ENCODE measurements at places on chromosomes 5 and 9.
A peak's percentile ranks its signal among the peaks of the same experiment; 100 is the strongest.

GRCh38 chr9:76191493-76191892, 202.7 kb downstream of the RFK start:
- DNase-seq = no peak

GRCh38 chr5:141816598-141817399, 61.4 kb downstream of the PCDH1 start:
- no peak for DNase-seq

DNA sequence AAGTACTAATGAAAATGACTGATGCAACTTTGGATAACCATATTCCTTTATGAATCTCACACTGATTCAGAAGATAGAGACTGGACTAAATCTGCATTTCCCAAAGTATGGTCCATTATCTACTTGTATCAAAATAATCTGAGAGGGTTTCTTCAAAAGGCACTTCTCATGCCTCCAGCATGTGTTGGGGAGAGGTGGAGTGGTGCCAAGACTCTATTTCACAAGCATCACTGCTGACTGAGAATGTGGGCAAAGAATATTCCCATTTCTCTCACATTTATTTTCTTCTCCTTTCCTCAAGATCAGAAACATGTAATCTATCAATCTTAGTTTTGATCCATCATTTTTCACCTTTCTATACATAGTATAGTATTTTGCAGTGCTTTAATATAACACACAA, 135.4 kb downstream of the GABRB2 start:
- no peak for DNase-seq

GRCh38 chr5:178365501-178366440, 133.2 kb upstream of the PHYKPL start:
- no peak for DNase-seq

DNA sequence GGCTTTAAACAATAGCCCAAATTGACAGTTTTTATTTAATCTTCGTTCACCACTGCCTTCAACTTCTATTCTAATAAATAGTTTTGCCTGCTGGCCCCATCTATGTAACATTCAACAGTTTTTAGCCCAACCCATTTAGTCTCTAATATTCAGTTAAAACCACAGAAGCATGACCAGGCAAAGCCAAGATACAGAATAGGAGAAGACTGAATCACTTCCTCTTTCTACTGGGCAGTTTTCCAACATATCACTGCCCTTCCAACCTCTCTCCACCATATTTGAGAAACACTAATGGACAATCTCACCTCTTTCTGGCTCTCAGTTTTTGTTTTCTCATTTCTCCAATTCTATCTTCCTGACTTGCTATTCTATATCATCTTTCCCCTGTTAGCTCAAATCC, 352.9 kb downstream of the DNAH5 start:
- DNase-seq = no peak

DNA sequence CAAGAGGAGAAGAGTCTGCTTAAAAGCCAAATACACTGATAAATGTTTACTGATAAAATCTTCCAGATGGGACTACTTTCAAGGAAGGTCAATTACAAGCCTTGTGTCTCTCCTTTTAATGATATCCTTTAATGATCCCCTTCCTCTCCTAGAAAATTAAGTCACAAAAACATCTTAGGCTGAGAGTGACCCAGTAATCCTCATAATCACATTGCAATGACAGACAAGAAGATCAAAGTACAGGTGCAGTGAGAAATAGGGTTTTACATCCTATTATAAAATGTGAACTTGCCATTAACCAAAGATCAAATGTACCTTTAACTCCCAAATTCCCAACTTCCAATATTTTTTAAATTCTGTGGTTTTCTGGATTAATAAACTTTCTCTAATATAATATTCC, 514.8 kb downstream of the RAB3C start:
- DNase-seq = no peak

GRCh38 chr5:167849874-167850273, 441.6 kb upstream of the WWC1 start:
- DNase-seq = no peak

DNA sequence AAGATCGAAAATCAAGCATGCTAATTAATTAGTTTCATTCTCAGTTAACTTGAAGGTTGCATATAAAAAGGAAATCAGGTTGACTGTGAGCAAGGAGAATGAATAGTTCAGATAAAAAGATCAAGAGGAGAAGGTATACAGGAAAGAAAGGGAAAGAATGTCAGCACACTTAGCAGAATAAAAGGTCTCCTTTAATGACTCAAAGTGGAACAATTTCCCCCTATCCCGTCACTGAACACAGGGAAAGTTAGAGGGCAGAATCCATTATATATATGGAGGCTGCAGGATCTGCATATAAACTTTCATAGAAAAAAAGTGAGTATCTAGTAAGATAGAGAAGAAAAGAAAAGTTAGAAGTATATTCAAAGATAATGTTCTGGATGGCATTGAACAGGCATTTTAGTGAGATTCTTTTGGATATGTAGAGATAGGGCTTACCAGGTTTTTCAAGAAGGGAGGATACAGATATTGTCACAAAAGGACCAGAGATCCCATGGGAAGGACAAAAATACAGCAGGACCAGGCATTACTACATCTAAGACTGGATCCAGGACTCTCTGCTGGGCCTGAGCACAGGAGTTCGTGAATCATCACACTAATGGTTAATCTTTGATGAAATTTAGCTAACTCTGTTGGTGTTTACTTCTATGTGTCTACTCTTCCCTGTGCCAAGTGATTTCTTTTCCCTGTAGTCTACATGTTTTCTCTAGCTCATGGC, 988.2 kb upstream of the ARRDC3 start:
- DNase-seq = no peak

GRCh38 chr9:20782289-20782688, 98.2 kb downstream of the FOCAD start:
- no peak for DNase-seq

GRCh38 chr5:77449277-77449676, 42.8 kb downstream of the WDR41 start:
- no peak for DNase-seq

DNA sequence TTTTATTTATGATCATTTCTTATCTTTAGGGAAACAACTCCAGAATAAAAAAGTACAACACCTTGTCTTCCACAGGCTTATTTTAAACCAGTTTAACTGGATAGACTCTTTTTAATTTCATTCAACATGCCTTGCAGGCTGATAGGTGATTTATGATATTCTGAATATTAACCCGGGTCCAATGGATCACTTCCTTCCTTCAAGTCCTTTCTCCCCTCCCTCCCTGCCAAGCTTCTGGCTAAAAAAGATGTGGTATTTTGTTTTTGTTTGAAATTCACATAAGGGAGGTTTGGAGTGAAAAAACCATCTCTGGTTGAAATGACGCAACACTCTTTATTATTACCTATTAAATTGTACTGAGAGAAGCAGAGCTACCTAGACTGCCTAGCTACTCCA, 265.3 kb downstream of the MLLT3 start:
- DNase-seq = no peak

DNA sequence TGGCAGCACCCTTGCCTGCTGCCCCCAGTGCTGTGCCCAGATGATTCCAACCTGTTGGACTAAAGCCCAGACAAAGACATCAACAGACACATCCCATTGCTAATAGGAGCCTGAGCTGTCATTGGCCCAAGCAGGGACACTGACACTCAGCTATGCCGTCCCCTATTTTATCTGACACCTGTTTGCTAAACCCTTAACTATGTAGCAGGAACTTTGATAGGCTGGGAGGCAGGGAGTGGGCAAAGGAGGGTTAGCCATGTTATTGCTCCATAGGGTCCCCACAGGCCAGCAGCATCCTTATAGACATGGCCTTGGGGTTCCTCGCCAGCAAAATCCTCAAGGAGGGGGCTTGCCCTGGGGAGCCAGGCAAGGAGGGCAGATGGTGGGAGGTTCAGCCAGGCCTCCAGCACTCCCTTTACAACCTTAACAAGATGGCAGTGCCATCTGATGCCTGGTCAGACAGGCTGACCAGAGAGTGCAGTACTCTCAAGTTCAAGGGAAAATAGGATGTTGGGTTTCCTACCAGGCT, 50.4 kb upstream of the CDKN2AIPNL start:
- no peak for DNase-seq

GRCh38 chr5:141753971-141754713, 72.1 kb upstream of the ARAP3 start:
- no peak for DNase-seq

DNA sequence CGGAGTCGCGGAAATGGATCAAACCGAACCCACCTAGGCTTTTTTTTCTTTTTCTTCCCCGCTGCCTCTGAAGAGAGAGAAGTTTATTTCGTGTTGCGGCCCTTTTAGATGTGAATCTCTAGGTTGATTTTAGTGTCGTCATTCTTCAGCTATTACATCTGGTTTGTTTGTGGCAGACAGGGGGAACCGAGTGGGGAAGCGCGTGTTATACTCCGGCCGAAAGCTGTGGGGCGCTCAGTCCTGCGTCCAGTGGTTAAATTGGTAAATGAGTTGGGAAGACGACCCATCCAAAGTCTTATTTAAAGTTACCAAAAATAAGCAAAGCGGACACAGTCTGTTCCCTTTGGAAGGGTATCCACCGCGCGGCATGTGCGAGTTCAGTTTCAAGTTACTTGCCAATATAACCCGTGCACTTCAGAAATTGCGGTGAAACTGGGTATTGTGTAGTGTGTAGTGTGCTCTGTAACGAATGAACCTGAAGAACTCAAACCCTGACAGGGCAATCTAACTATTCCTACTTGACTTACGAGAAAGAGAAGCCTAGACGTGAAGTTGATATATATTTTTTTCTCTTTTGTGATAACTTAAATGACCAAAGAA, 1.3 kb downstream of the MAN2A1 start:
- peak; percentile 82 for DNase-seq

GRCh38 chr5:144156767-144157171, 13.7 kb downstream of the YIPF5 start:
- no peak for DNase-seq

Measured in dorsolateral prefrontal cortex (tissue), 122 donors.